ENCODE measurements at places on chromosomes 6 and 20.
A peak's percentile ranks its signal among the peaks of the same experiment; 100 is the strongest.

GRCh38 chr6:45990162-45990561 is 25.5 kb downstream of the CLIC5 start:
- DNase-seq, result no peak

- no peak for DNase-seq
These were observed 49.8 kb downstream of the HNF4A start for GRCh38 chr20:44405257-44405656.

DNA sequence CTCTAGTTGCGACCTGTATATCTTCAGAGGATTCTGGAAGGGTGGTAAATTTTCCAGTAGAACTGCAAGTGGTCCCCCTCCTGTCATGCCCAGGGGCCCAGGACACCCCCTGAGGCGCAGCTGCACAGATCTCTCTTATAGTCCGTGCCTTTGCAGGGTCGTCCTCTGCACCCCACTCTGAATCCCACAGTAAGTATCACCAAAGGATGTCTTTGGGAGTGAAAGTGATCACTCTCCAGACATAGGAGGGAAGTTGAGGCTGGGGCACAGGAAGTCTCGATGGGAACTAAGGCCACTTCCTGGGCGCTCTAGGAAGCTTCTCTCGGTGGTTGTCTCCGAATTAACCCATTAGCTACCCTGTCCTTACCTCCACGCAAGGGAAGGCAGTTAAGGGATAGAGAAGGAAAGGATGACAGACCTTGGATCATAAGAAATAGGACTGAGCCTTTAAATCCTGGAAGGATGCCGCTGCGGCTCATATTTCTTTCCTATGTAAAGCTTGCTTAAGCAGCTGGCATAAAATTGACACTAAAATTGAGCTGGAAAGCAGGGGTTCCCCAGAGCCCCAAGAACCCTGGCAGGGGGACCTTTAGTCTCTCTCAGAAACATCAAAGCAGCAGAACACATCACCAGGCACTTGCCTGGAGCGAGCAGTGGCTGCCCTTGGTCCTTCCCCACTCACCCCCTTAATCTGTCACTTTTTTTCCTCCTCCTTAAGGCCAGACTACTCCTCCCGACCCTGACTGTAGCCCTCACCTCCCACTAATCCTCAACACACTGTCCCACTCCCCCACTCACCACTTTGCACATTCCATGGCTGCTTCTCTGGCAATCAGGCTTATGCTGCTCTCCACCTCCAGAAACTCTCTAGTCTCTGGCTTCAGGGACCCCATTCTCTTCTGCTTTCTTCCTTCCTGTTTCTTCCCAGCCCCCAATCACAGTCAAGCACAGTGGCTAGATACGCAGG is at the start of gene ZKSCAN4:
Gene ZKSCAN4, minus strand, starts transcription at position 261 of the 967 bp plus-strand sequence. CDS start 289 bp downstream, outside the sequence.
- DNase-seq, result peak; percentile 86

GRCh38 chr20:32184961-32185603 is 22.5 kb downstream of the PLAGL2 start:
- DNase-seq, result no peak

DNA sequence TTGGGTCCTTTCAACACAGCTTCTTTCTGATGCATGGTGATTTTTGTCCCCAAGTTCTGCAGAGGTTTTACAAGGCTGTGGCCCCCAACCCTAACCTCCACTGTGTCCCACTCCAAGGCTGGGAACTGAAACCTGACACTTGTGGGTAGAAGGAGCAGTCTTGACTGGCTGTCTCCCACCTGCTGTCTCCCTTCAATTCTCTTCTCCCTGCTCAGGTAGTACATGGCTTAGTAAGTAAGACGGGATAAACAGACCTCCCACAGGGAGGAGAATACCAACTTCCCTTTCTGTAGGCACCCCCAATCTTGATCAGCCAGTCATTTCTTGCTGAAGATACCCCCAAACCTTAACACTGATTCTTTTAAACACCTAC is 25.0 kb downstream of the TGM6 start:
- no peak for DNase-seq

DNA sequence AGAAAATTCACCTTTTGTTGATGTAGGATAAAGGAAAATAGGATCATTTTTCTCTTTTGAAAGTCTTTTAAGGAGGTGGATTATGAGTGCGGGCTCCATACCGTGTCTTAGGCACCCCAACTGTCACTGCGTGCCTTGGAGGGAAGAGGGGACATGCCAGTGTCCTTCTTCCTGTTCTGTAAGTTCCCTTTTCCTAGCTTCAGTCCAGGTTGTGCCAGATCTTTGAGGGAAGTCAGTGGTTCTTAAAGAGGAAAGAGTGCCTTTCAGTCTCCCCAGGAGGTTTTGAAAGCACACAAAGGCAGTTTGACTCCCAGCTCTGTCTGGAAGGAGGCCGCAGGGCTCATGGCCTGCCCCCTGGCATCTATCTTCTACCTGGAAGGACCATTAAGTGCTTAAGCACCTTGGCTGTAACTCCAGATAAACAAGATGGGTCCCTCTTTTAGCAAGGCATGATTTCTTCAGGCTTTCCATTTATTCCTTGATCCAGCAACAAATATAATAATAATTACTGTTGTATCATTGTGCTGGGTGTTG is 13.0 kb downstream of the EFCAB8 start:
- DNase-seq, result no peak

GRCh38 chr20:16003310-16003709 is 569.9 kb downstream of the KIF16B start:
- DNase-seq, result no peak

- no peak for DNase-seq
These were observed 67.2 kb downstream of the SLC22A1 start for GRCh38 chr6:160188773-160189172.

DNA sequence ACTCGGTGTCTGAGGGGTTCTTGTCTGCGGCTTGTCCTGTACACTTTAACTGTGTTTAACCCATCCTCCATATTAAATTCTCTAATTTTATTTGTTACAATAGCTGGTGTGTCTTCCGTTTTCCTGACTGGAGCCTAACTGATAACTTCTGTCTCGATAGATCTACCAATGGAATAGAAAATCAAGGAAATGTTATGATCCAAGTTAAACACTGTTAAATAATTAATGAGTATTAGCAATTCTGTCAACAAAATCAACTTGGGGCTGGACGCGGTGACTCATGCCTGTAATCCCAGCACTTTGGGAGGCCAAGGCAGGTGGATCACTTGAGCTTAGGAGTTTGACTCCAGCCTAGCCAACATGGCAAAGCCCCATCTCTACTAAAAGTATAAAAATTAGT is 81.7 kb downstream of the DNAH8 start:
- DNase-seq, result no peak

GRCh38 chr20:45016089-45016671 is 49.9 kb downstream of the STK4 start:
- no peak for DNase-seq

DNA sequence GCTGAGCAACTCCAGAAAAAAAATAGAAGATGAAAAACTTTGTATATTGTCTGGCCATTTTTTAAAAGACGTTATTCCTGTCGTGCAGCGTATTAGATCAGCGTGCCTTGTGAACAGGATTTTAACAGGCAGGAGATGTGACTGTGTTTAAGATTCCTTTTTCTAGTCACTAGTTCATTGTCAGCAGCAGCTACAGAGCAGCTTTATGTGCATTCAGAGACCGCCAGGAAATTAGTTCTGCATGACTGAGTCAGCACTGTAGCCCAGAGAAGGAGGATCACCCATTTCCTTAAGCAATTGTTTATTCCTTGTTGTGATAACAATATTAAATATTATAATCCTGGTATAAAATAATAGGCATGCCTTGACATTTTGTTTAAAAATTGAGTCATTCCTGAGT is 75.4 kb upstream of the ADGRB3 start:
- DNase-seq, result no peak

DNA sequence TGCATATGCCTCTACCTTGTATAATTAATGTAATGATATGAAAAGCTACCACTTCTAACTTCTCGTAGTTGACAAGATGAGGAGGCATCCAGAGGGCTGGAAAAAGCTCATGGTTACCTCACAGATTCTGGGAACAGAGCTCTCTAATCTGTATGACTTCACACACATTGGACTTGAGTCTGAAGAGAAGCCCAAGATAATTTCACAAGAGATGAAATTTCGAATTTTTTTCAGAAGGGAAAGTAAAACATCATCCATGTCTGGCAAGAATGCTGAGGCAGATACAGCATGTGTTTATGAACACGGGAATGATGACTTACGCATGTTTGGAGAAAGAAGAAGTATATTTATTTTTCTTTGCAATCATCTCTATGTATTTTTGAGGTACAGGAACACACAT is 141.8 kb upstream of the TENT5A start:
- DNase-seq, result no peak

GRCh38 chr20:50561379-50562078 is 51.3 kb downstream of the PTPN1 start:
- DNase-seq, result peak; percentile 46

DNA sequence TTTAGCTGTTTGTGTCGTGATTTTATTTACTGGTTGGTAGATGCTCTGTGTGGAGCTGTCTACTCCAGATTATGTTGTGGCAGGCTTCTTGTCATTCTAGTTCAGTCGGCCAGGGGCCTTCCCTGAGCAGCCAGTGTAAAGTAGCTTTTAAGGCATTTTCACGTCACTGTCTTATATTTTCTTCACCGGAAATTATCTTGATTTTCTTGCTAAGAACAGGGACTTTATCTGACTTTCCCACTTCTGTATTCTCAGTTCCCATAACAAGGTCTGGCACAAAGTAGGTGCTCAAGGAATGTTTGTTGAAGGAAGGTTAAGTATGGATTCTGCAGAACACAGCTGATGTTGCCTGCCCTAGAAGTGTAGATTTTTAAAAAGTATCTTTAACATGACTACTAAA is 868 bp downstream of the LTV1 start:
- no peak for DNase-seq

Measured in activated naive CD4-positive, alpha-beta T cell treated with anti-CD3 and anti-CD28 coated beads, Interleukin-2, amount 10 ng/mL, durations not matched to agents 7 days and 5 days (primary cell).